Astrocyte (in vitro differentiated cells and primary cell): ENCODE measurements at places on chromosomes 11 and 22.
A peak's percentile ranks its signal among the peaks of the same experiment; 100 is the strongest.

- DNase-seq: no peak
Observed at GRCh38 chr11:95776859-95777258, 12.7 kb downstream of the FAM76B start.

GRCh38 chr11:44943118-44943517 is 7.6 kb downstream of the TP53I11 start:
- DNase-seq: no peak

GRCh38 chr11:128786507-128786906 is 80.6 kb downstream of the KCNJ1 start:
- no peak for DNase-seq

GRCh38 chr22:36926721-36927435 is 13.4 kb downstream of the CSF2RB start:
- DNase-seq: no peak

DNA sequence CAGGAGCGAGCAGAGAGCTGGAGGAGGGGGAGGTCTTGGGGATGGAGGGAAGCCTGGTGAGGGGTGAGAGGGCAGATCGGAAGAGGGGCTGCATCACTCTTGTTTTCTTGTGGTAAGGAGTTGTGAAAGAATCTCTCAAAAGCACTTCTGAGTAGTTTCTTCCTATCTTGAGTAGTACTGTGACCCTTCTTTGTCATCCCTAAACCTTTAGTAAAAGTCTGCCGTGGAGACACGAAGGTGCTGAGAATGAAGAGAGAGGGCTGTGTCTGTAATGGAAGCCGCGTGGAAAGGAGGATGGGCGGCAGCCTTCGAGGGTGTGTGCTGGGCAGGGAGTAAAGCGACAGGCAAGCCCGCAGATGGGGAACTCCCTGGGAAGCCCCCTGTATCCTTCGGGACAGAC is 237.8 kb downstream of the TBC1D22A start:
- no peak for DNase-seq

DNA sequence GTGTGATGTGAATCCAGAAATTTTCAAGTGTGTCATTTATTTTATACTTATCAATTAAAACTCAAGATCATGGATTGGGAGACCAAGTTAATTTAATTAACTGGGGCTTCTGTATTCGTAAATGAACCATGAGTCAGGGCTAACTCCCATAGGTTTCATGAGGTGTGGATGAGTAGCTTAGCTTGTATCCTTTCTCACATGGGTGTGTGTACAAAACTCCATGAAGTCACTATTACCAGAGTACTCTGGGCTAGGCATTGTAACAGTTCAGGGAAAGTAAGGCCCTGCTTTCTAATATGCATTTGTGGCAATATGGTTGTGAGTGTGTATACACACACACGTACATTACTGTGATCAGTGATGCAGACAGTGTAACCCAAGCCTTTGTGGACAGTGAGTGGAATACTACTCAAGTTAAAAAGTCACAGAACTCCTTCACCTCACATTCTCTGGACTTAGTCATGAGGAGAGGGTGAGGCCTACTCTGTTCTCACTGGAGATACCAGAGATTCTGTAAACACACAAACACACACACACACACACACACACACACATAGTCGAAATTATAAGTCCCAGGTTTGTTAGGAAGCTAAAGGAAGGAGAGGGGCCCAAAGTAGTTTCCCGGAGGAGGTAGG is 3.5 kb downstream of the CNTF start:
- DNase-seq: peak; percentile 71
